ENCODE measurements at places on chromosomes 6 and 20. TPM values are rescaled to one million over a fixed set of nuclear protein-coding genes. Genes with fewer than 3 reads are reported as not detected.

DNA sequence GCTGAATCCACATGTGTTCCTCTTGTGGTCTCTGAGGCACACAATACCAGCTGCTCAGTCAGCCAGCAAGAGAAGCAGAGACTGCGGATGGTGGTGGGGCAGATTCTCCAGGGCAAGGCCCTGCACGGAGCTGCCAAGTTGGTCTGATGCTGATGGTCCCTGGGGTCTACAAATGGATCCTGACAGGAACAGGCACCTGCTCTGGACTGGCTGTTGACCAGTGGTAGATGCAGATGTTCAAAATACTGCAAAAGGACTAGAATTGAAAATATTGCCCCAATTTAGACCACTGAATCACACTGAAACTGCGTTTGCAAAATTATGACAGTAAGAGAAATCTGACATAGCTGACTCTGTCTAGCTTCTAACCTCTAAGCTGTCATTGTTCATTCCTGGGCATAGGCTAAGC is 29.6 kb upstream of the TUBB2A start:
- DNase-seq: no peak

DNA sequence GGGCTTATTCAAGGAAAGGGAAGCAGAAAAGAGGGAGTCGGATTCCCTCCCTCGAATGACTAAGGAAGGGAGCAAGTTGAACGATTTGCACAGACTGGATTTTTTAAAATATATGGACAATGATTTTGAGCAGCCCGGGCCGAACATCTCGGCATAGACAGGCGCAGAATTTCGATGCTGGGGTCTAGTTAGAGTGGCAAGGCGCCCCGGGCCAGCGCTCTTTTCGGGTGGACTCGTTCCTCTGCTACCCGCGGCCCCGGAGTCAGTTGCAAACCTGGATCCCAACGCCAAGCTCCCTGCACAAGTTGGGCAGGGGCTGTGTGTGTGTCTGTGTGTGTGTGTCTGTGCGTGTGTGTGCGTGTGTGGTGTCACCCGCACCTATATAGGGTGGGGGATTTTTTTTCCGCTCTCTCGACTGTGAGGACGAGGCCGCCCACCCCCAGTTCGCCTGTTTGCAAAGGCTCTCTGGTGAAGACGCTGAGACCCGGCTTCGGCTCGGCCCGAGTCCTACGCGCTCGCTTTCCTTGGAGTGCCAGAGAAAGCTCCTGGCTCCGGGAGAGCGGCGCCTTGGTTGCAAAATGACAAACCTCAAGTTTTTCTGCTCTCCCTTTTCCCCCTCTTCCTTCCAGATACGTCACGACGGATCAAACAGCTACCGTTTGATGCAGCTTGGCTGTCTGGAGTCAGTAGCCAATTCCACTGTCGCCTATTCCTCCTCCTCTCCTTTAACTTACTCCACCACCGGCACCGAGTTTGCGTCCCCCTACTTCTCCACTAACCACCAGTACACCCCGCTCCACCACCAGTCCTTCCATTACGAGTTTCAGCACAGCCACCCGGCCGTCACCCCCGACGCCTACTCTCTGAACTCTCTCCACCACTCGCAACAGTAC is 1.4 kb downstream of the TFAP2D start:
- no peak for DNase-seq

DNA sequence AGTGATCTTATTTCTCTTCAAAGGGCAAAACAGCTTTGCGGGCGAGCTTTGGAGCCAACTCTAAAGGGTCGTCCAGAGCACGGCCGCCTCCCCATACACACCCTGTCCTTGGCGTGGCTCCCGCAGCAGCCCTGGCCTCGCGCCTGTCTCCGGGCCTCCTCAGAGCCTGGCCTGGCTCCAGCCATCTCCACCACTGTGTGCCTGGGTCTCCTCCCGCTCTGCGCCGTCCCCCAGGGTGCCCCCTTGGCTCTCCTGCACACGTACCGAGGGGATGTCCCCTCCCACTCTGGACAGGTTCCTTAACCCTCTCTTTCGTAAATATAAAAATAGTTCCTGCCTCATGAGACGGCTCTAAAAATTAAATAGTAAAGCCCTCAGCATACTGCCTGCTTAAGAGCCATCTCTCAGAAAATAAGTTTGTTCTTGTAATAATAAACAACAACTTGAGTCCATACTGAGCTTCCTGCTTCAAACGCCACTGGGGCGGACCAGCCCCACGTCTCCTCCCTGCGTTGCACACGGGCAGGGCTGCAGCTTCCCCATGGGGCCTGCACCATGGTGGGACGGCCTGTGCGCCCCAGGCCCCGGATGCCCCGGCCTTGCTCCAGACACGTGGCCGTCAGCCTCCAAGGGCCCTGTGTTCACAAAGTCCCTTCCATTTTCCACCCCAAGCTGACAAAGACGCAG is 226.2 kb downstream of the TTLL2 start:
- DNase-seq: no peak

DNA sequence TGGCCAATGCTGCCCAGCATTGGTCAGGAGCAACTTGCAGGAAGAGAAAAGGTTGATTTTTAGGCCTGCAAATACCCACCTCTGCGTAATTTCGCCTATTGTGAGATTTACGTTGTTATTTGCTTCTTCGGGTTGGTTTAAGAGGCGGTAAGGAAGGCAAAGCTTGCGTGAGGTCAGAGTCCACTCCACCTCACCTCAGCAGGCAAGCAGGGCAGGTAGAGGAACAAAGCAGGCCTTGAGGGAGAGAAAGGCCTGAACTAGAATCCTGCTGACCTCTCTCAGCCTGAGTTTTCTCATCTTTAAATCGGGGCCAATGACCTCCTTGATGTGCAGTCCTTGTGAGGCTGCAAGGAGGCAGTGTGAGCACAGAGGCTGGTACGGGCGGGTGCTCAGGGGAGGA is 239.1 kb downstream of the CDC5L start:
- no peak for DNase-seq

DNA sequence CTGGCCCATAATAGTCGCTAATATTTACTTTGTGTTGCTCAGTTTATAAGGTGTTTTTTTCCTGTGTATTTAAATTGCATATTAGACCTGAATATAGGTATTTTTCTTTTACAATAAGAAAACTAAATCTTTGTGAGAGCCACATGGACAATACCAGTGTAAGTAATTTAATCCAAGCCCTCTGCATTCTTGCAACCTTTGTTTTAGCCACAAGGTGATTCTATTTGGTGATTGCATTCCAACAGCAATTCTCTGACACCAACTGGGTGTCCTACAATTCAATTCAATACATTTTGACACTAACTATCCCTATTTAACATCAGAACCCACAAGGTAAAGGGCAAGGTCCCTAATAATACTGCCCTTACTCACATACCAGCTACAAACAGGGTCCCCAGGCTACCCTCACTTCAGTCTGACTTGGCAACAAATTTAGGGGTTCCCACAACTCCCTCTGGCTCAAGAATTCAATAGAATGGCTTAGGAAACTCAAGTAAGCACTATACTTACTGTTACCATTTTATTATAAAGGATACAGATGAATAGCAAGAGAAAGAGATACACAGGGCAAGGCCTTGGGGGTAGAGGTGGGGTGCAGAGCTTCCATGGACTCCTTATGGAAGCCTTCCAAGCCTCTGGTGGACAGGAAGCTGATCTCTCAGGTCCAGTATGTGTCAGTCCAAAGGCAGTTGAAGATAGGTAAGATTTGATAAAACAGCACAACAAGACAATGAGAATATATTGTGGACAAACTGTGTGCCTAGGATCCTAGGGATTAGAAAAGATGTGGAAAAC is 169.3 kb downstream of the CD83 start:
- no peak for DNase-seq

DNA sequence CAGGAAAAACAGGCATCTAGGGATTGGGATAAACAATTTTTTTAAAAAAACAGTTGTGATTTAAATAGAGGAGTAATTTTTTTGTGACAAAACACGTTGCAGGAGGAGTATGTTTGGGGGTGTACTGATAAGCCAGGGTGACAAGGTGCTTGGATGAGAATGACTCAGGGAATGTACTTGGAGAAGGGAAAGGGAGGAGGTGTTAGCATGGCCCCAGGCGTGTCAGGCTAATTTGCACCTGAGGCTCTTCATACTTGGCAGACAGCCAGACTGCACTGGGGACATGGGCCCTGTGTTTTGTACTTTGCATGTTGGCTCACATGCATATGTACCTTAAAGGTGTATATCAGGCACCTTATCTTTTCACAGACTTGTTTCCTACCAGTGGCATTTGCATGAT is 22.8 kb downstream of the PANK2 start:
- DNase-seq: no peak

DNA sequence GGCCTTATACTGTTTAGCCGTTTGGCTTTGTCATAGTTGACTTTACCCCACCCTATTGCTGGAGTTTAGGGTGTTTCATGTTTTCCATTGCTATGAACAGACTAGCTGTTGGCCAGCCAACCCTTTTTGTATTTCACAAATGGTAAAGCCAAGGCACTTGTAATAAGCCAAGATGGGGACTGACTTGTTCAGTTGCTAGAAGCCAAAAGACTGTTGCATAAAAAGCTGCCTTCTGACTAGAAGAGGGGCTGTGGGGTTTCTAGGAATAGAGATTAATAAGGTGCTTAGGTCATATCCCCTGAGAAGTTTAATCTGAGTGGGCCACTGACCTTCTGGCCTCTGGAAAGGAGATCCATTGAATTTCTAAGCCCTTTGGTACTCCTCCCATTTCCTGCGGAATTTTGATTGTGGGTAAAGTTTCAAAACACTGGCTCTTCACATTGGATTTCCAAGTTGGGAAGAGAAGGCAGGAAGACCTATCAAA is 211.1 kb downstream of the PLCB4 start:
- DNase-seq: no peak

DNA sequence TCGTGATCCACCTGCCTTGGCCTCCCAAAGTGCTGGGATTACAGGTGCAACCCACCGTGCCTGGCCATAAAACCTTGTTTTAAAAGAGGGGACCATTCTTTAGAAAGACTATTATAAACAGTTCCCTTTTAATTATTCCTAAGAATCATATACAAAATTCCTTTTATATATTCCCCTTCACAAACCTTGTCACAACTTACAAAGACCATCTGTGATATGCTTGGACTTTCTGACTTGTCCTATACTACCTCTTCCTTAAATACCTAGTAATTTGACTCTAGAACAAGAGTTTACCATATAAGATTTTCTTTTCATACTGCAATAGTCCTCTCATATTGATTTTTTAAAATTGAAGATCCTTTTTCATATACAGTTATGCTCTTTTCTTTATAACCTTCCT is 135.8 kb upstream of the PRSS16 start:
- no peak for DNase-seq

- peak; percentile 67 for DNase-seq
Measured at GRCh38 chr6:17987697-17988421, 424 bp upstream of the KIF13A start.

GRCh38 chr20:16314320-16314719 is 258.9 kb downstream of the KIF16B start:
- no peak for DNase-seq

DNA sequence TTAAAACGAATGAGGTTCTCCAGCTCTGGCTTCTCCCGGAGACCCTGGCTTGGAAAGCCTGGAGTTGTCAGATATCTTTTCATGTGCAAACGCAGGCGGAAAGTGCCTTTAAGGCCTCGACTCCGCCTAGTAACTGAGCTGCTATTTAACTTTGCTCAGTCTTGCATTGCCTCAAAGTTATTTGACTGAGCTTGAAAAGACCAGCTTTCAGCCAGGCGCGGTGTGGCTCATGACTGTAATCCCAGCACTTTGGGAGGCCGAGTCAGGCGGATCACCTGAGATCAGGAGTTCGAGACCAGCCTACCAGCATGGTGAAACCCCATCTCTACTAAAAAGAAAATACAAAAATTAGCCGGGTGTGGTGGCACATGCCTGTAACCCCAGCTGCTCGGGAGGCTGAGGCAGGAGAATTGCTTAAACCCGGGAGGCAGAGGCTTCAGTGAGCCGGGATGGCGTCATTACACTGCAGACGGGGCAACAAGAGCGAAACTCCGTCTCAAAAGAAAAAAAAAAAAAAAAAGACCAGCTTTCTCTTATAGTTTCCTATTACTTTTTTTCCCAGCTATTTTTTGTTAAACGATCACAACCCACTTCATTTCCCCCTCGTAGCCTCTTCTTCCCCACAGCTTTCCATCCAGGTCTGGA is 1.9 kb downstream of the GCNT2 start:
- DNase-seq: no peak

GRCh38 chr6:125498606-125499005 is 196.8 kb upstream of the HDDC2 start:
- no peak for DNase-seq

DNA sequence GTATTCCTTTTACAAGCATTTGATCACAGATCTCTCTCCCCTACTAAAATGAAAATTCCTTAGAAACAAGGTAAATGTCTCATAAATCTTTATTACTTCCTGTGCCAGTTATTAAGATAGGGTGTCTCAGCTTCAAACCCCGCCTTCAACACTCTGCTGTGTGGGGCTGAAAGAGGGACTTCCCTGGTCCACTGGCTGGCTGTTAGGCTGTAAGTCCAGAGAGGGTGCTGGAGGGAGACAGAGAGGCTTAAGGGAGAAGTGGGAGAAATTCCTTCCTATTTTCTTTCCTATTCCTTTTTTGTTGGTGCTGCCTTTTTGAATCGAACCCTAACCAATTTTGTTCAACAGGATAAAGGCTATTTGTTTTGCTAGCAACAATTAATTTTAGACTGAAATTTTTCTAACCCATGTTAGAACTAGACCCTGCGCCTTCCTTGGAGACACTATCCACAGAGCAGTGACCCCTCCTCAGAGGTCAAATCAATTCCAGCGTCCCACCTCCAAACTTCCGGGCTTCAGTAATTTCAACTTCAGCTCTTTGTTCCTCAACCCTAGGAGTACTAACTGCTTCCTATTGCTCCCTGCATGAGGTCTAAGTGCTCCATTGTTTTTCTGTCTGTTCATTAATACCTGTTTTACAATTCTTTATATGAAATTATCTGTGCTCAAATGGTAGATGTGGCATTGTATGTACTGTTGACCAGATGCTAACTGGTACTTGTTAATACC is 207.5 kb upstream of the OPRM1 start:
- no peak for DNase-seq

GRCh38 chr20:46349035-46349741 is 40.9 kb upstream of the CDH22 start:
- no peak for DNase-seq

- DNase-seq: no peak
Measured at GRCh38 chr6:73802366-73802765, 106.4 kb downstream of the CD109 start.

DNA sequence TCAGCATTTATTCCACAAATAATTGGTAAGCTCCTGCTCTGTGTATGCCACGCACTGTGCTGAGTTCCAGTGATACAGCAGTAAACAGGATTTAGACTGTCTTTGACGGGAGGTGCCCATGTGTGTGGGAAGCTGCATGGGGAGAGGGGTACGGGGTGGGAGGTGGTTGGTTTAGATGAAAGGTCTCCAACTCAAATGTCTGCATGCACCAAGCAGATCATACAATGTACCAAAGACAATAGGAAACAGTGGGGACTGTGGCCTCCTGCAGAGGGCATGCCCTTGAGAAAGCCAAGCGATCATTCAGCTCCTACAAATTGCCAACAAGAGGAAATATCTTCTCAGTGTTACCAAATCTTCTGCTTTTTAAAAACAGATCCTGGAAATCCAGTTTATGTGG is 36.1 kb downstream of the SLC22A2 start:
- no peak for DNase-seq

- DNase-seq: no peak
Measured at GRCh38 chr6:10351791-10352190, 63.1 kb downstream of the TFAP2A start.

- DNase-seq: no peak
Measured at GRCh38 chr20:53428996-53429395, 164.6 kb downstream of the ZNF217 start.

PRSS35 gene
- 36.8 TPM for polyA plus RNA-seq

ITPA gene
- 74.4 TPM for polyA plus RNA-seq

ATP9A gene
- polyA plus RNA-seq: 53.9 TPM

MOG gene
- 0.49 TPM for polyA plus RNA-seq

CFB gene
- 7.0 TPM for polyA plus RNA-seq

SLC17A9 gene
- 1.4 TPM for polyA plus RNA-seq

MRAP2 gene
- 3.2 TPM for polyA plus RNA-seq

ATP5F1E gene
- 242 TPM for polyA plus RNA-seq

JPH2 gene
- polyA plus RNA-seq: 1.6 TPM

PBOV1 gene
- 0.03 TPM for polyA plus RNA-seq
